ENCODE measurements at places on chromosomes 7 and 10. TPM values are rescaled to one million over a fixed set of nuclear protein-coding genes. Genes with fewer than 3 reads are reported as not detected.

- DNase-seq, result peak; percentile 1
These were observed 98.8 kb downstream of the CACNB2 start for GRCh38 chr10:18238870-18239485.

The AKR1C8 gene
- 2.7 TPM for total RNA-seq

- no peak for DNase-seq
These were observed 143.8 kb downstream of the RSU1 start for GRCh38 chr10:16673443-16673842.

DNA sequence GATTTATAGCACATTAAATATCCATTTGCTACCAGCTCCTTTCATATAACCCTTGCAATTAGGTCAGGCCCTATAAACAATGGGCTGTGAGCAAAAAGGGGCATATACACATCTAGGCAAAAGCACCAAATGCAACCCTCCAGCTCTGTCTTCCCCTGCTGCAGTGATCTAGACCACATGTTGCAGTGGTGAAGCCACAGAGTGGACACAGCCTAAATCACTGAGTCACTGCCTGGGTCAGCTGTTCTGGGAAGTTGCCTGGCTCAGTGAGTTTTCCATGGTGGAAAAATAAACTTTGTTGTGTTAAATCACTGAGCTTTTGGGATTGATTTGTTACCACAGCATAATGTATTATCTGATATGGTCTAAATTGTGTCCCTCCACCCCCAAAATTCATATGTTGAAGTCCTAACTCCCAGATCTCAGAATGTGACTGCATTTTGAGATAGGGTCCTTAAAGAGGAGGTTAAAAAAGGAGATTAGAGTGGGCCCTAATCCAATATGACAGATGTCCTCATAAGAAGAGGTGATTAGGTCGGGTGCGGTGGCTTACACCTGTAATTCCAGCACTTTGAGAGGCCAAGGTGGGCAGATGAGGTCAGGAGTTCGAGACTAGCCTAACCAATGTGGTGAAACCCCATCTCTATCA lies 70.4 kb downstream of the ZFAND4 start:
- DNase-seq, result no peak

GRCh38 chr7:157488281-157488680 lies 151.5 kb downstream of the DNAJB6 start:
- DNase-seq, result no peak

- no peak for DNase-seq
These were observed 32.2 kb downstream of the LSM5 start for GRCh38 chr7:32458025-32458424.

GRCh38 chr7:72805526-72806494 lies 22.2 kb downstream of the TYW1B start:
- no peak for DNase-seq

The MYO3A gene
- not detected for total RNA-seq

The CLRN3 gene
- not detected for total RNA-seq

The KCNMA1 gene
- total RNA-seq, result 0.68 TPM

DNA sequence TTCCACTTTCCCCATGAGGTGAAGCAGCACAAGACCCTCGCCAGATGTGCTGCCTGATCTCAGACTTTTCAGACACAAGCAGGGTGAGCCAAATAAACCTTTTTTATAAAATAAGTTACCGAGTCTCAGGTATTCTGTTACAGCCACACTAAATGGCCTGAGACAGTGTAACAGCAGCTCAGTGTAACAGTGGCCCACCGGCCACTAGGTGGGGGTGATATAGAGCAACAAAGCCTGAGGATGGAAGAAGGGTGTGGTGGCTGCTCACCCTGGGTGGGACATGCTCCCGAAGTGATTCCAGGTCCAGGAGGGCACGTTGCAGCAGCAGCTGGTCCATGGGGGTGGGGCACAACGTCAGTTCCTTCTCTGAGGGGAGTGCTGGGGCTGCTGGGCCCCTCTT lies 44.6 kb downstream of the BMS1 start:
- no peak for DNase-seq

The MARVELD1 gene
- 40.1 TPM for total RNA-seq

DNA sequence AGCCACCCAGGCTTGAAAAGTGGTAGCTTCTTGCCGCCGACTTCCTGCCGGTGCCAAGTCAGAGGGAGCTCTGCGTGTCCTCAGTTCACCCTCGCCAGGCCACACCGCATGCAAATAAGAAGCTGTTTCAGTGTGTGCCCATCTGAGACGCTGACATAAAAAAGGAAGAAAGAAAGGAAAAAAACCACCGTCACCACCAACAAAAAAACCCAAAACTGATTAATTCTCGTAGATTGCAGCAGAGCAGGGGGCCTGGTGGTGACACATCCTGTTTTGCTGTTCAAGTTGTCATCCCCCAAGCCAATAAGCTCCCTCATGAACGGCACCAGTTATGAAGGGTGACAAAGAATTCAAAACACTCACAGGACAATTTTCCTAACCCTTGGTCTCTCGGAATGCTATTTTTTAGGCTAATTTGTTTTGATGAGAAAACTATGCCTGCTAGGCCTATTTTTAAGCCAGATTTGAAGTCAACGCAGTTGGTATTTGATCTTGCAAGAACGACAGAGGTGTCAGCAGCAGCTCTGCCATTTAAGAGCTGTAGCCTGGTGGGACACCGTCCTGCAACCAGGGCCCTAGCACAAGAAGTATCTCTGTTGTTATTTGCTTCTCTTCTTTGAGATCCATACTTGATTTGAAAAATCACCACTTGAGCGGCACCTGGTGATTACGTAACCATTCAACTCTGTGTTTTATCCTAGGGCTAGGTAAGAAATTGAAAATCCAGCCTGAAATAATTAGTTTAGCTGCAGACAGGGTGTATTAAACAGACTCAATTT lies 145.6 kb downstream of the PFKFB3 start:
- no peak for DNase-seq

The MYO1G gene
- total RNA-seq, result 0.24 TPM

- DNase-seq, result no peak
These were observed 89.1 kb upstream of the ADO start for GRCh38 chr10:62715383-62715782.

- peak; percentile 96 for DNase-seq
These were observed 312.0 kb upstream of the ZMIZ1 start for GRCh38 chr10:78756604-78757343.

The PNLIP gene
- not detected for total RNA-seq

GRCh38 chr7:71770269-71770907 lies 638.4 kb downstream of the GALNT17 start:
- no peak for DNase-seq

The ZNF735 gene
- not detected for total RNA-seq

- peak; percentile 24 for DNase-seq
These were observed 213.9 kb downstream of the ELFN1 start for GRCh38 chr7:1883834-1884582.

The ABCB4 gene
- not detected for total RNA-seq

GRCh38 chr10:72310241-72310633 lies 36.5 kb downstream of the DDIT4 start:
- DNase-seq, result peak; percentile 85

The WAC gene
- 93.9 TPM for total RNA-seq

- DNase-seq, result no peak
These were observed 551.7 kb downstream of the HTR7 start for GRCh38 chr10:90306187-90306586.

- no peak for DNase-seq
These were observed 25.6 kb upstream of the CRTAC1 start for GRCh38 chr10:98055841-98056516.

- DNase-seq, result no peak
These were observed 59.2 kb upstream of the MTPN start for GRCh38 chr7:136036336-136036735.

The AKR1D1 gene
- total RNA-seq, result not detected

The CRYGN gene
- total RNA-seq, result 1.2 TPM

DNA sequence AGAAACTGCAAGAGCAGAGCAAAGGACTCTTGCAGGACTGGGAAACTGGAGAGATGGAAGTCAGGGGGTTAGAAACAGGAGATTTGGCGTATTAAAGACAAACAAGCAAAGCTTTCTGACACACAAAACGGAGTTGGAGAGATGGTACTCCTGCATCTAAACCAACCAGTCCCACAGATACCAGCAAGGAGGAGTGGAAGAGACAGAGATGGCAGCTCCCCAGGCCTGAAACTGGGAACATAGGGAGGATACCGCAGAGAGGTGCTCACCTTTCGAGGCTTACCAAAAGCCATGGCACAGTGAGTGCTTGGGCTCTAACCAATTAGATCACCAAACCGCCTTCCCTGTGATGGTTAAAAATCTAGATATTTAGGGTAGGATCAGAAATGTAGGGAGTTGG lies 4.8 kb upstream of the MBL2 start:
- no peak for DNase-seq

GRCh38 chr7:49443515-49443914 lies 329.9 kb upstream of the VWC2 start:
- DNase-seq, result no peak

The MYL10 gene
- not detected for total RNA-seq

DNA sequence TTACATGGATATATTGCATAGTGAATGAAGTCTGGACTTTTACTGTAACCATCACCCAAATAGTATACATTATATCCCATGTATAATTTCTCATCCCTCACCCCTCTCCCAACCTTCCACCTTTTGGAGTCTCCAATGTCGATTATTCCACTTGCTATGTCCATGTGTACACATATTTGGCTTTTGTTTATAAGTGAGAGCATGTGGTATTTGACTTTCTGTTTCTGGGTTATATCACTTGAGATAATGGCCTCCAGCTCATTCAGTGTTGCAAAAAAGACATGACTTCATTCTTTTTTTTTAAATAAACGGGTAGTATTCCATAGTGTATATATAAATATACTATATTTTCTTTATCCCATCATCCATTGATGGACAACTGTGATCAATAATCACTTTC lies 288.6 kb upstream of the BMPER start:
- no peak for DNase-seq
